Activated CD8-positive, alpha-beta memory T cell treated with anti-CD3 and anti-CD28 coated beads, Interleukin-2, amount 10 ng/mL, durations not matched to agents 7 days and 5 days (primary cell): ENCODE measurements at places on chromosomes 13 and 19.

GRCh38 chr19:46861691-46862502 is 1.1 kb downstream of the ARHGAP35 start:
- no peak for DNase-seq

DNA sequence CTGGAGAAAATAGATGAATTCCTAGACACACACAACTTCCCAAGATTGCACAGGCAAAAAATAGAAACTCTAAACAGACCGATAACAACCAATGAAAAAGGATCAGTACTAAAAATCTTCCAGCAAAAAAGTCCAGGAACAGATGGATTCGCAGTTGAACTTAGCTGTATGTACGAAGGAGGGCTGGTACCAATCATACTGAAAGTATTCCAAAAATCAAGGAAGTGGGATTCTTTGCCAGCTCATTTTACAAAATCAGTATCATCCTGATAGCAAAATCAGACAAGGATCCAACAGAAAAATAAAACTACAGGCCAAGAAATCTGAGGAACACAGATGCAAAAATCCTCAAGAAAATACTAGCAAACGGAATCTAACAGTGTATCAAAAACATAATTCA is 6.5 kb upstream of the LILRB2 start:
- no peak for DNase-seq

DNA sequence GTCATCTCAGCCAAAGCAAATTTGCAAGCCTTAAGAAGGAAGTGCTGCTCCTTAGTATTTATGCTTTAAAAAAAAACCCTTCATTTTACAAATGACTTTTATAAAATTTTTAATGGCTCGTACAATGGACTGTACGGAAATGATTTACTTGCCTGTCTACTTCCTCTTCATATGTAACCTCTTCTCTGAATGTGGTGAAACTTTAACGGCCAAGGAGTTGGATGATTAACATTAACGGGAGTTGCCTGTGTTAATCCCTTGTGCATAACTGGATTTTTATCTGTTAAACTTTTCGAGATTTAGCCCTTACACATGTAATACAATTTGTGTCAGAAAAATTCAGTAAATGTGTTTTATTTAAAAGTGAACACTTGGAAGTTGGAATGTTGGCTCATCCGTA is 429.4 kb downstream of the TBC1D4 start:
- DNase-seq, result no peak

DNA sequence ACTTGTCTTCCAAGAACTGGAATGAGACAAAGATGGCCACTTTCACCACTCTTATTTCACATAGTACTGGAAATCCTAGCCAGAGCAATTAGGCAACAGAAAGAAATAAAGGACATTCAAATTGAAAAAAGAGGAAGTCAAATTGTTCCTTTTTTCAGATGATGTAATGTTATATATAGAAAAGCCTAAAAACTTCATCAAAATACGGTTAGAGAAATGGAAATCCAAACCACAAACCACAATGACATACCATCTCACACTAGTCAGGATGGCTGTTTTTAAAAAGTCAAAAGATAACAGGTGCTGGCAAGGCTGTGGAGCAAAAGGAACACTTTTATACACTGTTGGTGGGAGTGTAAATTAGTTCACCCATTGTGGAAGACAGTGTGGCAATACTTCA is 113.3 kb upstream of the SPRY2 start:
- no peak for DNase-seq

DNA sequence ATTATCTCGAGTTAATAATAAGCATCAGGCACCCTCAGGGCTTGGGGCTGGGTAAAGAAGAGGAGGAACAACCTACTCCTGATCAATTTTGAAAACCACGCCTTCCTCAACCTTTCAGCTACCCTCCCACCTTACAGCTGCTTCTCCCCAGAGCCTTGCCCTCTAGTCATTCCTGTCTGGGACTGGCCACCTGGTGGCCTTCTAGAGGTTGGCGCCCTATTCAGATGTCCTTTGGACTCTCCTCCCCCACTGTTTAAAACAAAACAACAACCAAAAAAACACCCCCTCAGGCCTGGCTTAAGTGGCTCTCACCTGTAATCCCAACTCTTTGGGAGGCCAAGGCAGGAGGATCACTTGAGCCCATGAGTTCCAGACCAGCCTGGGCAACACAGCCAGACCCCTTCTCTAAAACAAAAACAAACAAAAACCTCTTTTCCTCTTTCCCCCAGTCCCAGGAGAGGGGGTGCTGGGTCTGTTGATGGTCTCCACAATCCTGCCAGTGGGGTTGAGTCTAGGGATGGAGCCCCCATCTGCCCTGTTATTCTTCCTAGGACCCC is 62.3 kb downstream of the CCDC70 start:
- DNase-seq, result no peak

GRCh38 chr19:58568453-58569130 is 4.5 kb downstream of the MZF1 start:
- DNase-seq, result no peak

DNA sequence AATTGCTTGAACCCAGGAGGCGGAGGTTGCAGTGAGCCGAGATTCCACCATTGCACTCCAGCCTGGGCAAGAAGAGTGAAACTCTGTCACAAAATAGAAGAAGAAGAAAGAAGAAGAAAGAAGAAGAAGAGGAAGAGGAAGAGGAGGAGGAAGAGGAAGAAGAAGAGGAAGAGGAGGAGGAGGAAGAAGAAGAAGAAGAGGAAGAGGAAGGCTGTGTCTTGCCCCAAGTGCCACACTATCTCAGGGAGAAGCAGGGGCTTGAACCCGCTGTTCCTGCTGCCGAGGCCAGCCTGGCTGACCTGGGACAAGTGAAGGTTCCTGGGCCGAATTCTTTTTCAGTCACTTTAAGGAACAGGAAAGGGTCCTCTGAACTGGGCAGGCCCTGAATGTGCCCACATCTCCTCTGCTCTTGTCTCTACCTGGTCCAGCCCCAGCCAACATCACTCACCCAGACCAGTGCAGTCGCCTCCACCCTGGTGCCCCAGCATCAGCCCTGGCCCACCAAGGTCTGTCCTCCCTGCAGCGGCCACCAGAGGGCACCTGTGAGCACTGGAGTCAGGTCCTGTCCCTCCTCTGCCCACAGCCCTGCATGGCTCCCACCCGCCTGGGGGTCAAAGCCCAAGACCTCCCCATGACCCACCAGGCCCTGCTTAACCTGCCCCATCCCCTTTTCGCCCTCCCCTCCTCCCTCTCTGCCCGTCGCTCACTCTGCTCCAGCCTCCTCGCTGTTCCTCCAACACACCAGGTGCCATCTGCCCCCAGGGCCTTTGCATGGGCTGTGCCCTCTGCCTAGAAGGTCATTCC is 20.0 kb downstream of the TICAM1 start:
- DNase-seq, result peak; percentile 92

DNA sequence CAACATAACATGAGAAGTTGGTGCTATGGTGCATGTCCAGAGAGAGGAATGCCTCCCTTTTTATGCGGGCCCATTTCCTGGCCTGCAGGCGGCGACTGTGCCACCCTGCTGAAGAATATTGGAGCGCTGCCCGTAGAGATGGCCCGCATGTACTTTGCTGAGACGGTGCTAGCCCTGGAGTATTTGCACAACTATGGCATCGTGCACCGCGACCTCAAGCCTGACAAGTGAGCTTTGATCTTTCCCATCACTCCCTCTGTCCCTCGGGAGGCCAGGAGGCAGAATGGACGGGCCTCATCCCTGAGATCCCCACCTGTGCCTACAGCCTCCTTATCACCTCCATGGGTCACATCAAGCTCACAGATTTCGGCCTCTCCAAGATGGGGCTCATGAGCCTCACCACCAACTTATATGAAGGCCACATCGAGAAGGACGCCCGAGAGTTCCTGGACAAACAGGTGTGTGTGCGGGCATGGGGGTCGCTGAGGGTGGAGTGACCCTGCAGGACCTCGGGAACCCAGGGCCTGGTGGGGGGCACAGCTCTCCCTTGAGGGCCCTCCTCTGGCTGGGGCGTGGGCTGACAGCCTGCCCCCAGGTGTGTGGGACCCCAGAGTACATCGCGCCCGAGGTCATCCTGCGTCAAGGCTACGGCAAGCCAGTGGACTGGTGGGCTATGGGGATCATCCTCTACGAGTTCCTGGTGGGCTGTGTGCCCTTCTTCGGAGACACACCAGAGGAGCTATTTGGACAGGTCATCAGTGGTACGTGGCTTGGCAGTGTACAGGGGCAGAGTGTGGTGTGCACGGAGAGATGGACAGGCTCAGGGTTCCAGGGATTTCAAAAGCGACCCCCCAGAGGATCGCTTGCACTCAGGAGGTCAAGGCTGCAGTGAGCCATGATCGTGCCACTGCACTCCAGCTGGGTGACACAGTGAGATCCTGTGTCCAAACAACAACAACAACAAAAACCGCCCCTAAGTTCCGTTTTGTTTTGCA is 16.2 kb downstream of the DNASE2 start:
- DNase-seq, result no peak

DNA sequence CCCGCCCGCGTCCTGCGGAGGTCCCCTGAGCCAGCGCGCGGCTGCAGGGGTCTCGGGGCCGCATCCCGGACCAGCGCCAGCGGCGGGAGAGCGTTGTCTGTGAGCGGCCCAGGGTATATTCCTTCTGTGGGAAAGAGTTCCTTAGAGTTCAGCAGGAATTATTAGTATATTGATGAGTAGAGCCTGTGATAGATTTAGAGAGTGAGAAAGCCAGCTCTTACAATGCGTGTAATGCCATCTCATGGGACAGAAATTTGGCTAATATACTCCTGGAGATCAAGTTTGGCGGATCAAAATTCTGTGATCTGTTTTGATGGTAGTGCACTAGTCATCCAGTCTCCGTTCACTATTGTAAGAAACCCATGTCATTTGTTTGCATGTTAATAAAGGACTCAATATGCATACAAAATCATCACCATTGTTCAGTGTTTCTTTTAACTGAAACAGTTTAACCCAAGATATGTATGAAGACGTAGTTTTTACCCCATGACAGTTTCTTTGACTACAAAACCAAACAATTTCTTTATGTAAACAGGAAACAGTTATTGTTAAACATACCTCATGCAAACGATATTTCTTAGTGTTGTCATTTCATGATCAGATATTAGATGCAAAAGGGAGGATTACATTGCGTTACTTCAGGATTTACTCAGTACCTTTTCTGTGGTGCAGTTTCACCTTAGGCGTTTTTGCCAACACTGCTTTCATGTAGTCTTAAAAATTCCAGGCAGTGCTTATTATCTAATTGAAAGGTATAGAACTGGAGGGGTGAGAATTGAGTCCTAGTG is 9.9 kb downstream of the TNFRSF19 start:
- no peak for DNase-seq

DNA sequence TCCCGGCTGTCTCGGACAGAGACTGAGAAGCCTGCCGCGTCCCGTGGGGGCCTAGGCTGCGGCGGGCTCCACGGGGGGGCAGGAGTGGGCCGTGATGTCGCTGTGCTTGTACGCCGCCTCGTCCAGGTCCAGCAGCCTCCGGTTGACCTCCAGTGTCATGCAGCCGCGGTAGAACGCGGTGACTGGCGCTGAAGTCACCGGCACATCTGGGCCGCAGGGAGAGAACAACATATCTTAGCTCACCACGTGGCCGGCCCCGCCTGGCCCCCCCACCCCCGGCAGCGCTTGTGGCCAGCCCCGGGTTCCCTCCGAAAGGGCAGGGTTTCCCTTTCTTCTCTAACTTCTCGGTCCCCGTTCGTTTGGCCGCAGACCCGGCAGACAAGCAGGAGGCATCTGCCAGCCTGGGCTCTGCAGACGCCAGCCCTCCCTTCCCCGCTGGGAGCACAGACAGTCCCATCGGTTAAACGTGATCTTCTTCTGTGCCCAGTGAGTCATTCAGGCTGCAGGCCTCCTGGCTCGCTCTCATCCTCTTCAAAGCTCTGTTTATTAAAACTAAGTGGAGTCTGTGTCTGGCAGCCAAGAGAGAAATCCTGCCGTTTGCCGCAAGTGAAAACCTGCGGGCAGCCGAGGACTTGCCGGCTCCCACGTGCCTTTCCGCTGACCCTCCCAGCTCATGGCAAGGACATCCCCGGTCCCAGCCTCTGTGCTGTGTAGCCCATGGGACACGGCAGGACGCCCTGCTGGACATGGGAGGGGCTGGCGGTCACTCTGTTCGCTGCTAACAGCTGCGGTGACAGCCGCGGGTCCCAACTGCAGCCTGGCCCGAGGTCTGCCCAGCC is 42.8 kb downstream of the GAS6 start:
- no peak for DNase-seq

GRCh38 chr19:18085702-18086457 is 854 bp downstream of the IL12RB1 start:
- DNase-seq, result no peak

GRCh38 chr19:19418555-19419260 is 13.2 kb downstream of the GATAD2A start:
- no peak for DNase-seq

DNA sequence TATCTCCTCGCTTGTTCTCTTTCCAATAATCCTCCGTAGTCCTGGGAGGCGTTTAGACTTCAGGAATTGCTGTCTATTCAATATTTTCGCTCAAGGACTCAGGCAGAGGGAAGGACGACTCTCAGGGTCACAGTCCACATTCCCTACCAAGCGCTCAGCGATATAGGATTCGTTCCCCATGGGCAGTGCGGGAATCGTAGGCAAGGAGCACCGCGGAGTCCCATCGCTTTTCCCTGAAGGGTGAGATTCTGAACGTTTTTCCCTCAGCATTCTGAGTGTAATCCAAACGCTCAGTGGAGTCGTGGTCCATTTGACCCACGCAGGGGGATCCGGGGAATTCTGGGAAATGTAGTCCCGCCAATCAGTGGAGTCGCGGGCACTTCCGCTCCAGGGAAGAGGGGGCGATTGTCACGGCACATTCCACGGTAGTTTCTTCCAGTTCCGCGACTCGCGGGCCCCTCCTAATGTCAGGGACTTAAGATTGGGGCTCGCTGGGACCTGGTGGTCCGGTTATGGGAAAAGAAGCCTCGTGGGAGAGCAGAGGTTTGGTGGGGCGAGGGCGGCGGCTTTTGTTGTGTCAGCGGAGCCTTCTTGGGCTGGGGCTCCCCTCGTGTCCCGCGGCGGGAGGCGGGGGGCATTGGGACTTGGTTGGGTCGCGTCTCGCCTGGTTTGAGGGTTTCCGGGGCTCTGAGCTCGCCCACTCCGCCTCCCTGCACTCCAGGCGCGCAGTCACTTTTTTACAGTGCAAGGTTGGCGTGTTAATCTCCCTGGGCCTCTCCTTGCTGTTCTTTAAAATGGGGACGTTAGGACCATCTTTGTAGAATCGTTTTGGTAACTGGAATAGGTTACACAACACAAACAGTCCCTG is at the start of gene ZNF234:
Gene ZNF234, plus strand, starts transcription at position 364 of the 868 bp plus-strand sequence. CDS start 3,079 bp downstream, outside the sequence.
- DNase-seq, result peak; percentile 75
